ENCODE measurements at places on chromosomes 11 and 22.

GRCh38 chr11:117910941-117911655, 18.1 kb downstream of the TMPRSS13 start:
- no peak for DNase-seq

DNA sequence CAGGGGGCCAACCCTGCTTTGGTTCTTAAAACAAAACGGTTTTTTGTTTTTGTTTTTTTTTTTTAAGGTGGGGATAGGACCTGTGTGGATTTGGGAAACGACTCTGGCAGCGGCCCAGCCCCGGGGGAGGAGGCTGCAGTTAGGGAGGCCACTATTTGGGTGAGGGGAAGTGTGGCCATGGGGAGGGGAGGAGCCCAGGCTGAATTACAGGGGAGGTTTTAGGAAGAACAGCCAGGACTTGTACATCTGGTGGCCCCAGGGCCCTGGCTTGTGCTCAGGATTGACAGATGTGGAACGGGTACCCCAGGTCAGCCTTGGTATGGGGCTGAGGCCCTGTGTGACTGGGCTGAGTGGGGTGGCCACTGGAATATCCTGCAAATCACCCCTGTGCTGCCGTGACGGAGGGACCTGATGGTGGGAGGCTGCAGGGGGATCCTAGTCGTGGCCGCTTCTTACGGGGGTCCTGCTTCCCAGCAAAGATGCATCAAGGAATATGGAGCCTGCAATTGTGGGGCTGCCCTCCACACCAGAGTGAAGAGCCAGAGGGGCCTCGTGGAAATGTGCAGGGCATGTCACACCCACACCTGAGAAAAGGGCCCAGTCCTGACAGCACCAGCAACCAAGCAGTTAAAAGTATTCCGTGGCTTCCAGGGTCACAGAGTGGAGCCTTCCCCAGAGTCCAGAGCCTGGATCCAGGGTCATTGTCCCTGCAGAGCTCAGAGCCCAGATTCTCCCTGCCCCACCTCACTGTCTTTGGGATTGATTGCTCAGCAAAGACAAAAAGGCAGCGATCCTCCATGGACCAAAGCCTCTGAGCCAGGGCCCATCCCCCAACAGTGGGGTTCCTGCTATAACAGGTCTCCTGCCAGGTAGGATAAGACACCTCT, 55.2 kb upstream of the WNT7B start:
- DNase-seq, result no peak

- DNase-seq, result no peak
Measured at GRCh38 chr11:76978818-76979217, 55.4 kb upstream of the B3GNT6 start.

- no peak for DNase-seq
Measured at GRCh38 chr22:23782252-23782651, 4.5 kb upstream of the SMARCB1 start.

GRCh38 chr11:26649884-26650283, 72.0 kb downstream of the SLC5A12 start:
- peak; percentile 58 for DNase-seq

GRCh38 chr11:122069707-122070360, 46.2 kb downstream of the BLID start:
- peak; percentile 43 for DNase-seq

DNA sequence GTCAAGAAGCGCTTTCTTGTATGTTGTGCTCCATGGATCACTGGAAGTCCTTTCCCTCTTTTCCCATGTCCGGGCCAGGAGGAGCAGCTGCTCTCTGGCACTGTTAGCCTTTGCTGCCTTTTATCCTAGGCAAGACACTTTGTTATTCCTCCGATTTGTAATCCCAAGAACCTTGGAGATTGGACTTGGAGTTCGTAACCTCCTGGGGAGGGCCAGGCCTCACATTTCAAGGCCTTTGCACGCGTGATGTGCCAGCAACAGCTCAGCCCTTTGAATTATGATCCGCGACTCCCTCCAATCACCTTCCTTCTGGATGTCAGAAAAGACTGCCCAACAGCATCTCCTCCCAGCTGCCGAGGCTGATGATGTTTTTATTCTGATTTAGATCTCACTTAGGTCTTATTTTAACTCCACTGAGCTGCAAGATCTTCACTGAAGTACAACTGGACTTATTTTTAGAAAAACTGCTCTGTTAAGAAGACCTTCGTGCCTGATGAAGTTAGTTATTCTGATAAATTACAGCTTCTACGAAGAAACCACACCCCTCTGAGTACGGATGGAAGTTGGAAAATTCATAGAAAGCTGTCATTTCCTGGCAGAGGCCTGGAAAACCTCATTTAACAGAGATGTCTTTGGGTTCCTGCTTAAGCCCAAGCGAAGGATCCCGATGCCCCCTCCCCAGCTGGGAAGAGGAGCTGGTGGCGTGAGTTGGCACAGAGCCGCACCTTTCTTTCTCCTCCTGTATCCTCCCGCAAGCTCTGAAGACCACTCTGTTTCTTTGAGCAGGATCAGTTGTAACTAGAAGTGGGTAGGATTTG, 62.4 kb downstream of the PARVB start:
- DNase-seq, result no peak

- DNase-seq, result no peak
Measured at GRCh38 chr11:788009-788640, 1.8 kb downstream of the CEND1 start.

GRCh38 chr22:28223826-28224225, 304.8 kb upstream of the PITPNB start:
- no peak for DNase-seq

- no peak for DNase-seq
Measured at GRCh38 chr11:75632450-75632849, 36.4 kb downstream of the MAP6 start.

DNA sequence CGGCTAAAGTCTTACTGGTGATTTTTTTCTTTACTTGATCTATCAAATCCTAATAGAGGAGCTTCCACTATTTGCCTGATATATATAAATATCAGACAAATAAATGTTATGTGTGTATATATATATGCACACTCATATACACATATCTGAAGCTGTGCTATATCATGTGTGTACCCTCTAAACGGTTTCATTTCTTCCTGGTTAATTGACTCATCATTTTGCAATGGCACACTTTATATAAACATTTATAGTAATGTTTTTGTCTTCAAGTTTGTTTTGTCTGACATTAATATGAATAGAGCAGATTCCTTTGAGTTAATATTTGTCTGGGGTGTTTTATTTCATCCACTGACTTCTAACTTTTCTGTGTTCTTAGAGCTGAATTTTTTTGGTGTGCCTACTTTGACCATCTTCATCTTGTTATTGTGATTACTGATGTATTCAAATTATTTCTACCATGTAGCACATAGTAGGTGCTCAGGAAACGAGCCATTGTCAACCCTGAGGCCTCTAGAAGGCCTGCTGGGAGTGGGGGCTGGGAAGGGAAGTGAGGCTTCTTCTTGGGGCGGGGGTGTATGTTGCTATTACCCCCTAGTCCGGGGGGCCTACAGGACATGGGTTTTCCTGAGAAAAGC, 82.6 kb downstream of the LRRC32 start:
- no peak for DNase-seq
